ENCODE measurements at places on chromosomes 5 and 9.

- no peak for DNase-seq
Measured at GRCh38 chr5:9789777-9790176, 159.6 kb upstream of the TAS2R1 start.

DNA sequence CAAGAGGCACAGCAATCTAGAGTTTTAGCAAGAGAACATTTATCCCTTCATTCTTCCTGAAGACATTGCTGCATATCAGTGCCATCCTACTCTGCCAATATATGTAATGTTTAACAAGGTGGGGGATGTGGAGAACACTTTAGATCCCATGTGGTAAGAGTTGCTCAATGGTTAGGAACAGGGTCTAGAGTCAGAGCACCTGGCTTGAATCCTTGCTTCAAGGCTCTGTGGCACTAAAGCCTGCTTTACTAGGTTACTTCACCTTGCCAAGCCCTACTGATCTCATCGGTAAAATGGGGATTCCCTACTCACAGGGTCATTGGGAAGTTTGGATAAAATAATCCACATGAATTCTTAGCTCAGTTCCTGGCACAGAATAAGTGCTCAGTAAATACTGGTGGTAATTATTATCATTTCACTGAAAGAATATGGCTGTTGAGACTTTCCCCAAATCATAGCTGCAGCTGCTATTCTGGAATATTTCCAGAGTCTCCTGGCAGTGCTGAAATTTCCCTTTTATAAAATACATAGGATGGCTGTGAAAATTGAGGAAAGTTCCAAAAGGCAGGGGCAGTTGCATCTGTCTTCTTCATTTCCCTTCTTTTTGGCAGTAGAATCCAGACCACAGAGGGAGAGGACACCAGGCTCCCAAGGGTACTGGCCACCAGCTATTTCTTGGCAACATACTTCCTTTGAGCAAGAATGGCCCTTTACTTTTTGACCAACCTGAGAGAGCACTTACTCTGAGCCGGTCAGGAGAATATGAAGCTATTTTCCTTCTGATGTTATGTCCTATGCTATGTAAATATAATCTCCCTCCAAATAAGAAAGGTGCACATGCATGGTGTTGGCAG, 142.8 kb downstream of the PALM2AKAP2 start:
- DNase-seq, result no peak

- DNase-seq, result no peak
Measured at GRCh38 chr5:36017622-36018021, 26.4 kb upstream of the UGT3A1 start.

GRCh38 chr5:103357636-103358035, 99.1 kb downstream of the MACIR start:
- DNase-seq, result no peak

DNA sequence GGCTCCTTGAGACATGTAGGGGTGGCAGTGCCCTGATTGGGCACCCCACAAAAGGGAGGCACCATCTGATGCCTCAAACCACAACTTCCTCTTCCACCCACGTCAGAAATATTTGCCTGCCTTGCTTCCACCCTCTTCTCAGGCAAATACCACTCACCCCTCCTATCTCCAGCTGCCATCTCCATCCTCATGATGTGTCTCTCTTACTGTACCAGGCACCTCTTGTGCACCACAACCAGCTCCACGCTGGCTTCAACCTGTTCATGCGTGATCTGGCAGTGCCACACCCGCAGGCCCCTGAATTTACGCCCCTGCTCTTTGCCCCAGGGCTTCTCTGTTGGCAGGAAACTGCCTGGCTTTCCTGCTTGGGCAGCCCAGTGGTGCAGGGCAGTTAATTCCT, 87.8 kb upstream of the HSPA9 start:
- no peak for DNase-seq
